HS-5 (cell line): ENCODE measurements at places on chromosomes 4 and X.

- no peak for DNase-seq
Measured at GRCh38 chr4:104504536-104504935, 9.8 kb upstream of the CXXC4 start.

DNA sequence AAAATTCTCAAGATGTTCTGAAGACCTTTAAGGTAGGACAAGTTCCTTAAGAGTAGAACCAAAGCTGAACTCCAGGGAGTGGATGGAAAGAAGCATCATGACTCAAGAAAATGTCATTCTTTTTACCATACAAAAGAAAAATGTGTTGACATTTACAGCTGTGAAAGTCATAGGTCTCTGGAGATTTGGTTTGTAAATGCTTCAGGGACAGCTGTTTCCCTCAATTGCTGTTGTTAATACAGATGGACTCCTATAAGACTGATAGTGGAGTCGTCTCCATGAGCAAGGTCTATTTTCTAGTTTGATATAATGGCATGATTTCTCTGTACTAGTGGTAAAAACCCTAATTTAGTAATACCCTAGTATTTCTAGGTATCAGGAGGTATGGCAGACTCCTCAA, 101.7 kb downstream of the PHOX2B start:
- DNase-seq, result no peak

DNA sequence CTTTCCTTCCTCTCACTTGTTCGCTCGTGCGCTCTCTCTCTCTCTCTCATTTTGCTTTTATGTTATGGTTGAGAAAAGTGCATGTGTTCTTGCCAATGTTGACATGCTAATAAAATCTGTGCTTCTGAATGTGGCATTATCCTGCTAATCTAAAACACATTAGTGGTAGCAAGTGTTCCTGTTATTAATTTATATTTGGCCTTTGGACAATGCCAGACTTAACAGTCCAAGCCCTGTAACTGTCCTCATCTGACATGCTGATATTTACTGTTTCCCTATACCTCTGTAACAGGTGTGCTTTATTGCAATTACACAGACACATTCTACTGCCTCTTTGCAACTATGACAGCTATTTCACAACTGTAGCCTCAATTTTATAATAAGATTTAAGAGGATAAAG, 2.7 kb downstream of the PPARGC1A start:
- DNase-seq, result no peak

DNA sequence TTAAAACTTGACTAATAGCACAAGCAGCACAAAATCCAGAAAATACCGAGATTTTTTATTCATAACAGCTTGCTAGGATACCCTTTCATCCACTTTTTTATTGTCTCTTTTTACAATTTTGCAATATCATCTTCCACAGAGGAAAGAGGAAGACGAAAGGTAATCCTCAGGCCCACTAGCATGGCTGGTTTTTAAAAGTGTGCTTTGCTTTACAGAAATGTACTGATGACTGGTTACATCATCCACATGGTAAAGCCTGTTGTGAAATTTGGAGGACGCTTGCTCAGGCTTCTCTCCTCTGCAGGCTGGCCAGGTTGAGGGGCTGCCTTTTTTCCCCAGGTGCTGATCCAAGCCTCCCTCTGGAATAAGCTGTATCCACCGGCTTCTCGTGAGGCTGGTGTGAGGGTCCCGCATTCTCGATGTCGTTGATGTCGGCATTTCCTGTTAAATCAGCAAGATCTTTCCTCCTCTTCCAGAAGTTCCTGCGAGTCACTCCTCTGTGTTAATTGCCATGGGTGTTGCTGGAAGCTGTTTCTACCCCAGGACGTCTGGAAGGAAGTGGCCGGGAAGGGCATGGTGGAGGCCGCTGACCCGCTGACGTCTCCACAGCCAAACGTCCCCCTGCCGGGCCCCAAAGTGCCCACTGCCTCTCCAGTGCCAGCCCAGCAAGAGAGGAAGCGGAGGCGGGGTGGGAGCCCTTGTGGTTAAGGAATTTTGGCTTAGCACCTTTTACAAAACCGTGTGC, 5.8 kb upstream of the DGKQ start:
- DNase-seq, result peak; percentile 34

DNA sequence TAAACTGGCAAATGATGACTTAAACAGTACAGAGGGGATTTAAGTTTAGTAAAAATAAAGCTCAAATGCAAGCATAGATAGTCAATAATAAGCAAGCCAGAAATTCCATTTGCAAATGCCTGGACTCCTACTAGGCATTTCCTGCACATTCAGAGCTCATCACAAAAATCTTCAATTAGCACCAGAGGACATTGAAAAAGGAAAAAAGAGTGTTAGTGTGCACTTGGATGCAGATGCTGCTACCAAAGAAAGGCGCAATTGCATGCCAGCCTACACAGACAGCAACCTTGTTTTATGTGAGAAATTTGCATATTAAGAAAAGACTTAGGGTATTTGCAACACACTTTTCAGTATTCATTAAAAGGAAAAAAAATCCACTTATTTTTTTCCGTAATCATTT, 282.1 kb downstream of the GRIA2 start:
- no peak for DNase-seq

DNA sequence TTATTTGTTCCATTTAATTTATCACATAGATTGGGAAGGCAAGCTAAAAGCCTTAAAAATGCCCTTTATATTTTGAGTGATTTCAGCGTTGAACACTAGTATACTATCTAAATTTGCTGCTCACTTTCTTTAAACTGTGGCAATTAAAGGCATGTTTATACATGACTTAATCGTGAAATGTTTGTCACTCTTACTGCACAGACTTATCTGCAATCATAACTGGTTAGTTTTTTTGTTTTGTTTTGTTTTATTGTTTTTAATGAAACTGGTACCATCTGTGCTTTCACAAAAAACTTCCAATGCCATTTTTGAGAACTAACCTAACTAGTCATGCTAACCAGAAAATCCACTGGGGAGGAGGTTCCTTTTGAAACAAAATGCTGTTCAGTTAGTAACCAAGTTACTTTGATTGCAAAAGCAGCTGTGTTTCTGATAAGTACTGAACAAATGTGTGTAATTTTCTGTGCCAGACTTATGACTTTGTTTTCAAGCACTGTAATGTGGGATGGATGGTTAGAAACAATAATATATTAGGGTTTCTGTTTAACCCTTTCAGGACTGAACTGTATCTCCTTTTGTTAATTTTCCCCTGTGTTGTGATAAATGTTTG, 56.1 kb downstream of the CCKAR start:
- no peak for DNase-seq

DNA sequence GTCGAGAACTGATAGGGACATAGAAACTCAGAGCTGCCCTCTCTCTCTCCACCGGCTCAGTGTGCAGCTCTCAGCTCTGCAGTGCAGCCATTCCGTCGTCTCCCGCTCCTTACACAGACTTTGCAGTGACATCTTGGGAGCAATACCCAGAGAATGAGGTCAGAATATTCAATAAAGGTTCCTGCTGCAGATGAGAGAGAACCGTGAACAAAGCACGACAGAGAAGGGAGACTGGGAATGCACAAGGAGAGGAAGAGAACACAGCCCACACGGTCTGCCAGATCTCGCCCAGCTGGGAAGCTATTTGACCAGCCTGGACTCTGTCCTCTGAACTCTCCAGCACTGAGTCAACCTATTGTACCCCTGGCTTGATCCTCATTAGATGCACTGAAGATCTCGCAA, 118.0 kb upstream of the PPARGC1A start:
- DNase-seq, result no peak

DNA sequence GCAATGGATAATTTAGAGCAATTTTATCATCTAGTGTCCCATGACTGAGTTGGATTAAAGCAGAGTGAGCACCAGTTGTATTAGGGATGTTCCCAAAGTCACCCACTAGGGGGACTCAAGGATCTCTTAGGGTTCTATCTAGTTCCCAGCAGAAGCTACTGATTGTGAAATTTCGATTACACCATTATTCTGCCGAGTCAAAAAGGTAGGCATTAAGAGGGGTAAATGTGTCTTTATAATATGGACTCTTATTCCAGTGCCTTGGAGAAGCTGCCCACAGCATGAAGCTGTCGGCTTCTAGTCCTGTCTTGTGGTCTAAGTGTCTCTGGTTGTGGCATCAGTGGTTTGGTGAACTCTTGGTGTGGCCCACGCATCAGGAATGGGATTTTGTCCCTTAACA, 53.3 kb downstream of the RGS12 start:
- peak; percentile 62 for DNase-seq

DNA sequence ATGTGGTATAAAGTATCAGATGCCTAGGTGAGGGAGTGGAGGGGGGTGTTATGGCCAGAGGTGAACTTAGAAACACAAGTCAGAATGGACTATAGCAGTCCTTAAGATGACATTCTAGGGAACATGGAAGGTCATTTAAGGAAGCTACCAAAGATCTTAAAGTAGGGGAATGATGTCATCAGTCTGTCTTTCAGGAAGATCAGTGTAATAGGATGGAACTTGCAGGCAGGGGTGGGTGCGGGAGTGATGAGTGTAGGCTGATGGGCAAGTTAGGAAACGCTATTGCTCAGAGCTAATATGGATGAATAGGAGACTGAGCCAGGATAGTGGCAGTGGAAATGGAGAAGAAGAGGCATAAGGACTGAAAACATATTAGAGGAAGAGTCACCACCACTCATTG, 27.5 kb upstream of the CWH43 start:
- DNase-seq, result no peak

- no peak for DNase-seq
Measured at GRCh38 chrX:34381241-34381640, 249.1 kb upstream of the FAM47A start.
